NCI-H1048 (cell line): ENCODE measurements at places on chromosomes 3 and 15.

GRCh38 chr3:12829886-12830784, 11.2 kb downstream of the RPL32 start:
- DNase-seq, result no peak

GRCh38 chr3:18290157-18290556, 135.0 kb downstream of the SATB1 start:
- DNase-seq, result no peak

DNA sequence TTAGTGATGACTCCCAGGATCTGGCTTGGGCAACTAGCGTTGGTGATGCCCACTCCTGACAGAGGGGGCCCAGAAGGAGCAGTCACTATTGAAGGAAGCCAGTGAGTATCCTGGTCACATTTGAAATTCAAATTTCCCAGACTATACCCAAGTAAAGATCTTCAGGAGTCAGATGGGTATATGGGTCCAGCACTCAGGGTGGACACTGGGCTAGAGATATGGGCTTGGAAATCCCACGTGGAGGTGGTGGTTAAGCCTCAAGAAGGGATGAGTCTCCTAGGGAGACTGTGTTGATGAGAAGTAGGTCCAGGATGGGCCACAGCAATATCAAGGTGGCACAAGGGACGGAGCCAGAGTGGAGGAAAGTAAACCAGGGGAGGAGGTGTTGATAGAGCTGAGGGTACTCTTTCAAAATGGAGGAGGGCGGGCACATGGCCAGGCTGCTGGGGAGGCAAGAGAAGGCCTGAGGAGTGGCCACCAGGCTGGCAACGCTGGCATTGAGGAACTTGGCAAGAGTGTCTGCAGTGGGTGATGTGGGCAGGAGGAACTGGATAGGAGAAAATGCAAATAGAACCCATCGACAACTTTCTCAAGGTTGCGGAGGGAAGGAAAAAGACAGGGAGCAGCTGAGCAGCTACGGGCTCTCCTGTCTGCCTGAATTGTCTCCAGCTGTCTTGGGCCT, 3.7 kb upstream of the SLCO2A1 start:
- no peak for DNase-seq

- DNase-seq, result no peak
These were observed 11.7 kb downstream of the FRMD5 start for GRCh38 chr15:44183363-44183762.

DNA sequence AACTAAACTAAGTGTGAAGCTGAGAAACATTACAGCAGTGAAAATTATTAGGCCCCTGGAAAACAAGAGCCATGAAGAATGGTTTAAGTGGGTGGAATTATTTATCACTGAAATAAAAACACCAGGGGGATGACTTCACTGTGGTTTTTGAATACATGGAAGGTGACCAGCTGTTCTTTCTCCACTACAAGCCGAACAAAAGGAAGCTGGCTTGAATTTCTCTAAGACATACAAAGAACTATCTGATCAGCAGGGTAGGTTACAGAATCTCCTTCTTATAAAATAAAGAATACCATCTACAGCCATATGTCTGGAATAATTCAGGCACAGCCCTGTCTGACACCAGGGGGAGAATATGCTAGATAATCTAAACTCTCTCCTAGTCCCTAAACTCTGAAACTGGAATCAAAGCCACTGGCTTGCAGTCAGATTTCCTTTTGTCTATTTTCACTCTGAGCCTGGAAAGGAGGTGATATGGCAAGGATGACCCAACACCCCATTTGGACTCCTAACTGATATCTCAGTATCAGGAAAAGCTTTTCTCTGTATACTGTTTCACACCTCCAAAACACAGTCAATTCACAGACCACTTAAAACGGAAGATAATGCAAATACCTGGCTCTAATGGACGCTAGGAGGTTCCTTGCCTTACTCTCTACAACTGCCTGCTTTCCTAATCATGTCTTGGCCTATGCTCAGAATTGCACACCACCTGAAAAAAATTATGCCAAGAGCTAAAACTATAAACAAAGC, 31.2 kb downstream of the SPATA12 start:
- DNase-seq, result no peak

DNA sequence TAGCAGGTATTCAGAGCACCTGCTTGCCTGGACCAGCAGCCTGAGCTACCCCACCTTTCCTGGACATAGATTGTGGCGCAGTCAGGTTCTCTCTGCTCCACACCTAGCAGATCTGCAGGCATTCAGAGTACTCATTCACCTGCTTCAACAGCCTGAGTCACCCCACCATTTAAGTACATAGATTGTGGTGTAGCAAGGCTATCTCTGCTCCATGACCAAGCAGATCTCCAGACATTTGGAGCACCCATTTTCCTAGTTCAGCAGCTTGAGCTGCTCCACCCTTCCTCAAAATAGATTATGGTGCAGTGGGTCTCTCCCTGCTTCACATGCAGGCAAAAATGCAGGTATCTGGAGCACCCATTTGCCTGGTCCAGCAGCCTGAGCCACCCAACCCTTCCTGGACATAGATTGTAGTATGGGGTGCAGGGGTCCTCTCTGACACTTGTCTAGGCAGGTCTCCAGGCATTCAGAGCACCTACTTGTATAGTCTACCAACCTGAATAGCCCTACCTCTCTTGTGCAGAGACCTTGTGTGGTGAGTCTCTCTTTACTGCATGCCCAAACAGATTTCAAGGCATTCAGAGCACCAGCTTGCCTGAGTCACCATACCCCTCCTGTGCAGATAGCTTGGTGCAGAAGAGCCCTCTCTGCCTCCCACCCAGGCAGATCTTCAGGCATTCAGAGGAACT, 466.0 kb upstream of the THBS1 start:
- DNase-seq, result no peak

- DNase-seq, result no peak
These were observed 12.2 kb upstream of the UPK1B start for GRCh38 chr3:119161240-119161639.

- DNase-seq, result no peak
These were observed 63.3 kb upstream of the CORO2B start for GRCh38 chr15:68515371-68516095.

DNA sequence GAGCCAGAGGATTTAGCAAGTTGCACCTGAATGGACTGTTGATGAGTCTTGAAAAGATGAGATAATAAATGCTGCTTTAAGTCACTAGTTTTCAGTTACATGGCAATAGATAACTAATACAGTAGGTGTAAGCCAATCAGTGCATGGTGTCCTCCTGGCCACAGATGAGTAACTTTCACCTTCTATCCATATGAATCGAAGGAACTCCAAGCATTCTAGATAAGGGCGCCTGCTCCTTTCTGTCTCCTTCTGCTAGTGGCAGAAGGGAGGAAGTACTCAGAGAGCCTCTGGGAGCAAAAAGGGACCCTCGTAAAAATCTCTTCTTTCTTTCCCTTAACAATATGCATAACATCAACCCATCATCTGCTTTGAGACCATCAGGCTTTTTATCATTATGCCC, 37.3 kb downstream of the TM6SF1 start:
- DNase-seq, result no peak

DNA sequence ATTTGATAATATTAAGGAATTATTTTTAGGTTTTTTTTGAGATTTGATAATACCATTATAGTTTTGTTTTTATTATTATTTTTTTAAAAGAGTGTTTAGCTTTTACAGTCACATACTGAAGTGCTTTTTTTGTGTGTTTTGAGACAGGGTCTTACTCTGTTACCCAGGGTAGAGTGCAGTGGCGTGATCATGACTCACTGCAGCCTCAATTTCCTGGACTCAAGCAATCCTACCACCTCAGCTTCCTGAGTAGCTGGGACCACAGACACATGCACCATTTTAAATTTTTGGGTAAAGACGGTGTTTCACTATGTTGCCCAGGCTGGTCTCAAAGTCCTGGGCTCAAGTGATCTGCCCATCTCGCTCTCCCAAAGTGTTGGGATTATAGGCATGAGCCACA, 73.0 kb downstream of the SUMF1 start:
- no peak for DNase-seq

DNA sequence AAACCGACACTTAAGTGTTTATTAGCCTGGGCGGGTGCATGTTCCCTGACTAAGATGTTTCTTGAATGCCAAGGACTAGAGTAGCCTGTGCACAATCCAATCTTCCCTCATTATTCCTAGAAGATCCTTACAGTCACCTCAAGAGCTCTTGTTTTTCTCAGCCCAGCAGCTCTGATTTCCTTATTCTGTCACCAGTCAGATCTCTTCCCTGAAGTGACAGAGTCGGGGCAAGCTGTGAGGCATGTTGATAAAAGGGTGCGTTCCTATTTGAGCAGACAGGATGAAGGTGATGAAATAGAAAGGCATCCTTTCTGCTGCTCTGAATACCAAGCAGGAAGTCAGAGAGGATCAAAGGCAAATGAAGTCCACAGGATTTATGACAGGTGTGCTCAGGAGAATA, 125.6 kb upstream of the MCTP2 start:
- no peak for DNase-seq

DNA sequence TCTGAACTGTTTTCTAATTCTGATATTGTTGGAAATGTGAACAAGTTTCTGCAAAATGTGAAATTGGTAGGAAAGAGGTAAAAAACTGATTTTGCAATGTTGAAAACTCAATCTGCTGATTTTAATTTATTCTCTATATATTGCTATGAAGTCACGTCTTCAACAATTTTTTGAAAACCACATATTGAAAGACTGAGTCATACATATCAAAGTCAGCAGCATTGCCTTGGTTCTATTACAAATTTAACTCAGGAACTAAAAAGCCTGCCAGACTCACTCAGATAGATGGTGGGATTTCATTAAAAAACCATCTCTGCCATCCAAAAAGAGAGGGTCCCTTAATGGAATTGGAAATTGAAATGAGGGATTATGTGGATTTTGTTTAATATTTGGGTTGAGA, 351.4 kb downstream of the CNTN3 start:
- no peak for DNase-seq

DNA sequence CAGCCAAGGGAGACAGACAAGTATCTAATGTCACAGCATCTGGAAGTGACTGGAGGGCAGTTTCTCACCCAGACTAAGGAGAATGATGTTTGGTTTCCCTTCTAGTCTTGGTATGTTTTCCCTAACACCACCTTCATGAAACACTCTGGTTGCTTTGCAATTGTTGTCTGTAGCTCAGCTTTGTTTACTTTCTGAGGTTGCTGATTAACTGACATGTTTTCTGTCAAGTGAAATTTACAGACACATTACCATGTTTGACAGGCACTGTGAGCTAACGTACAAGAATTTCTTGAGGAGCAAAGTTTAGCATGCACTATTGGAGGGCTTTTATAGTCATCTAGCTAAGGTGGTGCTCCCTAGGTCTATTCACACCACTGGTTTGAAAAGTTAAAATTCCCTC, 131.6 kb upstream of the NECTIN3 start:
- no peak for DNase-seq

- DNase-seq, result no peak
These were observed 23.0 kb upstream of the FURIN start for GRCh38 chr15:90845201-90845949.

DNA sequence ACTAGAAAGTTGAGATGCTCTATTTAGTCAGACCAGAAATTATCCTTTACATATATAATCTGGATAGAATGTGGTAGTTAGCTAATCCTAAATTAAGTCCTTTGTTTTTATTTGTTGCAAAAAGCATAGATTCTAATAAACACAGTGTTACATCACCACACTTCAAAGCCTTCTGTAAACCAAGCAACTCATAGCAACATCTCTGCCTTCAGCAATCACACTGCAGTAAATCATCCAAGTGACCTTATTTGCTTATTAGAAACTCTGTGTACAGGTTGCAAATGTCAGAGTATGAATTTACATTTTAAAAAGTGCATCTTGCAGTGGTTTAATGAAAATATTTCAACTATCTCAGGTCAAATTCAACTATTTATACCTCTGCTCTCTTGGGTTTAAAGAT, 242.5 kb downstream of the GBE1 start:
- no peak for DNase-seq

DNA sequence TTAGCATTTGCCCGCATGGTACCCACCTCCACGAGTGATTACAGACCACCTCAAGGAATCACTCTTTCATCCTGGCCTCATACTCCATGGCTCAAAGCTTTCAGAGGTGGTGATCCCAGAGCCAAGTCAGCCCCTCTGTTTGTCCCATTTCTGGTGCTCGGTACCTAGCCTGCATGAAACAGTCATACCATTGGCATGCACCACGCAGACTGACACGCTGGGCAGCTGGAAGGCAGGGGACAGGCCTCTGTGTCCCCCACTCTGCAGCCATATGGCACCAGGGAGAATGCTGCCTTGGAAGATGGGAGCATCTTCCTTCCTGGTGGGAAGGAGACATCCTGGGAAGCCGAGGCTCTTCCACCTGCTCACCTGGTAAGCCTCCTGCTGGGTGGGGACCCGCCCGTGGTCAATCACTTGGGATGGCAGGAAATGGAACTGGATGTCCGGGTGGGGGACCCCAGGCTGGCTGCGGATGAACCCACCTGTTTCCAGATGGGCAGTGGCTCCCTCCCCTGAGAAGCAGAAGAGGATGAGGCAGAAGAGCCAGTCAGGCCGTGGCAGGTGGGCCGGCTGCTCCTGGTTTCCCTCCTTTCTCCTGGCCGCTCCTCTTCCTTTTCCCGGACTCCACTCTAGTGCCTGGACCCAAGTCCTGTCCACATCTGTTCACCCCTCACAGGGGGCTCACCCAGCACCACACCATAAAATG, 26.9 kb downstream of the CHDH start:
- DNase-seq, result no peak

- DNase-seq, result no peak
These were observed 452.5 kb downstream of the MCTP2 start for GRCh38 chr15:94683902-94684301.

- no peak for DNase-seq
These were observed 2.4 kb downstream of the SIAH2 start for GRCh38 chr3:150760431-150761200.

DNA sequence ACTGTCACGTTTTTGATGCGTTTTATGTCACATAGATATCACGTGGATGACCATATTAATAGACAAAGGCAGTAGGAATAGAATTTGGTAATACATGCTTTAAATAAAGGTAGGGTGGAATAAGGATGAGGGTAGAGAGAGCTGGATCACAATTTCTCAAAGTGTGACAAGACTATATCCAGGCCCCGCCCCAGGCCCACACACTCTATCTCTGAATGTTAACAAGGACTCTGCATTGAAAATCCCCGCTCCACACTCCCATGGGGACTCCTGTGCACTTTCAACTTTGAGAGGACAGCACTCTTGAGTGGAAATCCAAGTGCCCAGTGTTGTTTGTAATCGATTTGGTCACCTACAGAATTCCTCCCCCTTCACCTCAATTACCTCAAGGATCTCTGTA, 31.4 kb downstream of the ETV5 start:
- DNase-seq, result no peak

DNA sequence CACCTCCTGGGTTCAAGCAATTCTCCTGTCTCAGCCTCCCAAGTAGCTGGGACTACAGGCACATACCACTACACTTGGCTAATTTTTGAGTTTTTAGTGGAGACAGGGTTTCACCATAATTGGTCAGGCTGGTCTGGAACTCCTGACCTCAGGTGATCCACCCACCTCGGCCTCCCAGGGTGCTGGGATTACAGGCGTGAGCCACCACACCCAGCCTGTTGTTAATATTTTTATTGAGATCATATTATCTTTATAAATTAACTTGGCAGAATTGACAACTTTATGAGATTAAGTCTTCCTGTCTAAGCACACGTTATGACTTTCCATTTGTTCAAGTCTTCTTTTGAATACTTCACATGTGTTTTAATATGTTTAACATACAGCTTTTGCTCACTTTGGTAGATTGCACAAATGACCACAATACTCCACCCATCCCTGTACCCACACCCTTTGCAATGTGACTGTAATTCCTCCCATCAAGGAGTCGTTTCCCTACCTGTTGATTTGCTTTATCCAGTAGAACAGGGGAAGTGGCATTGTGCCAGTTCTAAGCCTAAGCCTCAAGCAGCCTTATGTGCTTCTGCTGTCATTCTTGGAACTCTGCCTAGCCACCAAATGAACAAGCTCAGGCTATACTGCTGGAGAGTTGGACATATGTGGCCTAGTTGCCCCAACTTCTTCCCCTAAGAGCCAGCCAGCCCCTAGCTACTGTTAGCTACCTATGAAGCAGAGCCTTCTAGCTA, 8.2 kb downstream of the XYLB start:
- no peak for DNase-seq
